ENCODE measurements at places on chromosomes 5 and 9. TPM values are rescaled to one million over a fixed set of nuclear protein-coding genes. Genes with fewer than 3 reads are reported as not detected.

Gene ST8SIA4
- not detected for total RNA-seq

- no peak for DNase-seq
These were observed 132.5 kb upstream of the FER start for GRCh38 chr5:108615216-108615615.

Gene PFN3
- total RNA-seq: not detected

DNA sequence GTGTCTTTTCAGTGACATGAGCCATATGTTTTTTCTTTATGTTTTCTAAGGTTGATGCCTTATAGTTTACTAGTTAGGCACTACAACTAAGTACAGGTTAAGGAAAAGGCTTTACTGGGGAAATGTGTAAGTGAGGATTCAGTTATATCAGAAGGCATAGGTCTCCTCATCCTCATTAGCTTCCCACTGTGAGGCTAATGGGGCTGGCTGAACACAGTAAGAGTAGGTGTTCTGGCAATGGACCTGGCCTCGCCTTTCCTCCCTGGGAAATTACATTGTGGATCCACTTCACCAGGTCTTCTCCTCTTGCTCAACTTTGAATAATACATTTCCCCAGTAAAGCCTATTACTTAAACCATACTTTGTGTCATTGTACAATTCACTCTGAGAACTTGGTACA, 225.5 kb downstream of the PTPRD start:
- no peak for DNase-seq

- DNase-seq: no peak
These were observed 28.1 kb downstream of the UBTD2 start for GRCh38 chr5:172255444-172255843.
